ENCODE measurements at places on chromosomes 3 and 15.

GRCh38 chr3:26102376-26102775 lies 312.5 kb downstream of the OXSM start:
- no peak for DNase-seq

DNA sequence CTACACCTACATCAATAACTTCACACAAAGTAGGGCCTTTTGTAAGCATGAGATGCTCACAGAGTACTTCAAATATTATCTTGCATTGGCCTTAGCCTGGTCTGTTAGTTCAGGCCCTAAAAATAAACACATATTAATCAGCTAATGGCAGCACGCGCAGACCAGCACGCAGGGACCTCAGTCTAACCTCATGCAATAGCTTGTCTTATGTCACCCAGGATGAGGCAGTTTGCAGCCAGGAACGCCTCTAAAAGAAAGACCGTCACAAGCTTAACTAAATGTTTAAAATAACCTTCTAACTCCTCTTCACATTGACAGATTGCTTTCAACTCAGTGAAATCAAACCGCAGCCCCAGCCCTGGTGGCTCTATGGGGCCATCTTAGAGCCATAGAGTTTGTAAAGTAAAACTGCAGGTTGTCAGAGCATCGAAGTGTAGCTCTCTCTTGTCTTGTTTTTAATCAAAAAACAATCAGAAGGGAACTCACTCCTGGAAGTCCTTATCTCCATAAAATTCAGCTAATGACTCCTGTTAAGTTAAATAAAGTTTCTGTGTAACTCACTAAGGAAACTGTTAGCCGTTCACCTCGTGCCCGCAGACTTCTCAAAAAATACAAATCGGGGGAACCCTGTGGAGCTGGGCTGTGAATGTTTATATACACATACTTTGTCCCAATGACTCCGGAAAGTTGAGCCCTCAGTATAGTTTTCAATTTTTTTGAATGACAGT lies 212.6 kb downstream of the CDIN1 start:
- no peak for DNase-seq

- DNase-seq, result no peak
These were observed 153.8 kb upstream of the AZI2 start for GRCh38 chr3:28502397-28502937.

DNA sequence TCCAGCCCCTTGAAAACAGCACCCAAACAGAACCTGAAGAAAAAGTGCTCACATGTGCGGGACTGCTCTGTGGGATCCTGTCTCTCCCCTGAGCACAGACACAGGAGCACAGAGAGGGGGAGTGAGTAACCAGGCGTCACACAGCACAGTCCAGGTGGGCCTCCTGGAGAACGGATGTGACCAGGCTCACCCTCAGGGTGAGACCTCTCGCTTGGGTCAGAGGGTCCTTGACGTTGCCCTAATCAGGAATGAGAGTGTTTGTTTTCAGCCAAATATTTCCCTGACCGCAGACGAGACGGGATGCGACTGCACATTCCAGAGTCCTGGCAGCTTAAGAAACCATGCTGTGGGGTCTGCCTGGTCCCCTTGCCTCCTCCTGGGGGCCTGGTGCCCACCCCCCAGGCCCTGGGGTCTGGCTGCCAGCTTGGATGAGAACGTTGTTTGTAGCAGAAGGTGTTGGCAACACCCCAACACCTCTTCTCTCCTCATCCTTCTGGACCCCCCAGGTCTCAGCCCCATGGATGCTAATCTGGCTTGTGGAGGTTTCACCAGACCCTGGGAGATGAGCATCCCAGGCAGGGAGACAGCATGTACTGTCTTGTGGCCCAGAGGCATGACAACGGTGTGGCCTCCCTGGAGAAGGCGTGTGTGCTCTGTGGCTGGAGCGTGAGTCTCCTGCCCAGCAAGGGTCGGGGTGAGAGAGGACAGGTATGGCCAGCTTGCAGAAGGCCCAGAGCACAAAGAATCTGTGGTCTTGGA lies 42.1 kb upstream of the SLC6A6 start:
- DNase-seq, result no peak

DNA sequence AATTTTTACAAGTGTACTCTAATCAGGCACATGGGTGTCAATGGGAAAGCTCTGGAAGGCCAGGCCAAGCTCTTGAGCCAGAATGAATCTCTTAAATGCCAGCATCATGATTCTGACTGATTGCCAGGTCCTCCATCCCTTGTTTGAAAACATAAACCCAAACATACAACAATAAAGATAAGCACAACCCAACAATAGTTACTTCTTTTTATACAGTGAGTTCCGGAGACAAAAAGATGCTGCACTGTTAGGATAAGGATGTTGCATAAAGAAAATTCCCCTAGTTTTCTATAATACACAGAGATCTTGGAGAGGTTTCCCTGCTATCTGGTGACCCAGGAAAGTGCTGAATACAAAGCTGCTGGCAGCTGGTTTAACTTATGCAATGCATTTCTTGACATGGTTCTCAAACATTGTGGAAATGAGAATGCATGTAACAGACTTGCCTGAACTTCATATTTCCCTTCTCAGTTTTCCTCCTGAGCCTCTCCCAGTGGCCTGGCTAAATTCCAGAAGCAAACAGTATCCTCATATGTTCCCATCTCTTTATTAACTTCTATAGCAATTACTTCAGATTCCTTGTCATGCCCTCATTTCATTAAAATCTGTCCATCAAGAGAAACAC lies 180.1 kb upstream of the PRICKLE2 start:
- no peak for DNase-seq

- DNase-seq, result peak; percentile 75
These were observed at the start of gene TLR9 for GRCh38 chr3:52225452-52226228. Gene TLR9, minus strand, starts transcription at chr3:52225645. Its CDS starts 116 bp downstream, at chr3:52225529.

- no peak for DNase-seq
These were observed 13.5 kb downstream of the TBC1D2B start for GRCh38 chr15:78063970-78064385.

Data from Kasumi-1 (cell line).